Right hindlimb (tissue), 1 donor: ENCODE measurements at places on chromosomes 11 and 22.
A peak's percentile ranks its signal among the peaks of the same experiment; 100 is the strongest.

DNA sequence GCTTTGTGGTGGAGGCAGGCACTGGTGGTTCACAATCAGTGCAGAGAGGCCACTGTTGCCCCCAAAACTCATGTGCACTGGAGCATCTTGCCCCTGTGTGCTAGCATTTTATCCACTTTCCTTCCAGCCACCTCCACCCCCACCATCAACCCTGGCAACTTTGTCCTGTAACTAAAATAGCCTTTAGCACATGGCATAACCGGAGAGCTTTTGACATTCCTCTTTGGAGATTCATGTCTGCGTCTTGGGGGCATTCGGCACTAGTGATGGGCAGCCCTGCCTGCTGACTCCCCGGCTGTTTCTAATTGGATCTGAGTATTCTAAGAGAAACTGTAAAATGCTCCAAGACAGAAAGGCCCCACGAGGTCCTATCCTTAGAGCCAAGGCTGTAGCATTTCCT lies 15.8 kb downstream of the SHISA8 start:
- no peak for DNase-seq

- DNase-seq, result no peak
These were observed 731.0 kb upstream of the CNTN5 start for GRCh38 chr11:98289617-98290263.

DNA sequence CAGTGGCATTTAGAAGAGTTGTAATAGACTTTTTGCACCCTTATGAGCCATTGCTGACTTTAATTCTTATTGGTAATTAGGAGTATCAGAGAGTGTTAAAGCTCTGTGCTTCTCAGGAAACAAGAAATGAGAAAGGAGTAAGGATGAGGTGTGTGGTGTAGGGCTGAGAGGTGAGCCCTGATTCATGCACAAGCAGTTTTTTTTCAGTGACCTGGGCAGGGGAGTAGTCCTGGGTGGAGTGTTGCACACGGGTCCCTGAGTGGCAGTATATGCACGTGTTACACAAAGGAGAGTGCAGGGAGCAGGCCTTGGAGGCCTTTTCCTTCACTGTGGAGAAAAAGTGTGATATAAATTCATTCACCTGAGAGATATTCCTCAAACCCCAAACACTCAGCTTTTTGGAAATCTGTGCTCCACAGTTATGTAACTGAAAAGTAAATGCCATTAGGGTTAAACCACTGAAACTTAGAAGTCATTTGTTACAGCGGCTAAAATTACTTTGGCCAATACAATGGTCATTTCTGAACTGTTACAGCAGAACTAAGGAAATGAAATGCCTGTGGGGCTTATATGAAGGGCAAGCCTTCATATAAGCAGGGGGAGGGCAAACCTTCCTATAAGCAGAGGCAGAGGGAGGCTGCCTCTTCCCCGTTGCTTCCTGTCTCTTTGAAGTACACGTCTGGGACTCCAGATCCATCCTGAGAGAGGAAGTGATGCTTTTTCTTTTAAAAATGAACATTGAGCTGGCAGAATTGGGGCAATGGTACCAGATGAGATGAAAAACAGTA lies 62.6 kb upstream of the OLFML1 start:
- no peak for DNase-seq

DNA sequence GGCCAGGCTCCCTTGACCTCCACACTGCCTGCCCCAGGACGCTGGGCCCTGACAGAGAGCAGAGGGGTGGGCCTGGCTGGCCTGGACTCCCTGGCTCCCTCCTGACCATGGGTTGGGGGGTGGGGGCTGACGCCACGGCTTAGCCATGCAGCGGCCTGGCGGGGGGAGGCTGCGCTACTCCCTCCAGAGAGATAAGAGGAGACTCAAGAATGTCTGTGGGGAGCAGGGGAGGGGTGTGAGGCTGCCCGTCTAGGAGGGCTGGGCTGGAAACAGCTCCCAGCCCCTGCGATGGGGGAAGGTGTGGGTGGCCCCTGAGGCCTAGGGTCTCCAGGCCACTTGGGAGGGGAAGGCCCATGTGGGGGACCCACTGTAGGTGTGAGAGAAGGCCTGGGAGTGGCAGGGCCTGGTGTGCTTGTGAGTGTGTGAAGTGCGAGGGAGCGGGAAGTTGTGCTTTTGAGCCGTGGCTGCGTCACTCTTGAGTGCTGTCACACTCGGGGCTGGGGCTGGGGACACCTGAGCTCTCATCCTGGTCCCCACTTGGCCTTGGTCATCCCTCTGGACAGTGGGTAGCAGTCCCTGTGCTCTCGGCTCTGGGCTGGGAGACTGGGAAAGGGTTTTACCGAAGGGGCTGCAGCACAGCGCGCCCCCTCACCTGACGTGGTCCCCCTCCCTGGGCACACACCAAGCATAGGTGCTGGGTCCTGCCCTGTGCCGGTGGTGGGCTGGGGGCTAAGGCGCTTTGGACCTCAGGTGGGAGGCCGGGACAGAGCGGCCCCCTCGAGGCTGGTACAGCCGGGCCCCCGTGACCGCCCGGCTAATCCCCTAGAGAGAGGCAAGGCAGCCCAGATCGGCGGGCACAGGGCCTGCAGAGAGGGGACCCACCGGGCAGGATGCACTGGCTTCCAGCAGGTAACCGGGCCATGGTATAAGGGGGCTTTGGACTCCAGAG lies 2.4 kb downstream of the MYRF start:
- DNase-seq, result no peak

- DNase-seq, result no peak
These were observed 198.2 kb downstream of the TENM4 start for GRCh38 chr11:79242616-79243015.

DNA sequence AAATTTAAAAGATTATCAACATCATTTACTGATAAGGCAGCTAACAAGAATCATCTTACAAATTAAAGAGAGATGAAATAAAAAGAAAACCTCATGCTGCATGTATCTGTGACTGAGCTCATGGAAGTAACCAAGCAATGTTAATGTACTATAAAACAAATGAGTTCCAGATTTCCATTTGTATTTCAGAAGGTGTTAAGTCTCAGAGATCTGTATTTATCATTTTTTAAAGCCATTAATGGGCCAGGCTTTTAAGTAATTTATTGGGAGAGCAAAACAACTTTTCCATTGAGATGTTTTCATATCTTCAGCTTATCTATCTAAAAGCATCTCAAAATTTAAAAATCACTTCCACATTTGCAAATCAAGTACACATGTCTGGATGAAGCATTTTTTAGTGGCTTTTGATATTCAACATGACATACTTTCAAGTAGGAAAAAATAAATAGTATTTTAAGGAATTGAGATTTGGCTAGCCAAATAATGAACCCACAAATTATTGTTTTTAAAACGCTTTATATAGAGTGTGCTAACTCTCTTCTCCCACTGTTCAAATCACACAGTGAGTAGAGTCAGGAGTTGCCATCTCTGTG lies 17.9 kb upstream of the BBOX1 start:
- DNase-seq, result no peak

GRCh38 chr11:17563961-17564686 lies 17.1 kb downstream of the OTOG start:
- peak; percentile 2 for DNase-seq

DNA sequence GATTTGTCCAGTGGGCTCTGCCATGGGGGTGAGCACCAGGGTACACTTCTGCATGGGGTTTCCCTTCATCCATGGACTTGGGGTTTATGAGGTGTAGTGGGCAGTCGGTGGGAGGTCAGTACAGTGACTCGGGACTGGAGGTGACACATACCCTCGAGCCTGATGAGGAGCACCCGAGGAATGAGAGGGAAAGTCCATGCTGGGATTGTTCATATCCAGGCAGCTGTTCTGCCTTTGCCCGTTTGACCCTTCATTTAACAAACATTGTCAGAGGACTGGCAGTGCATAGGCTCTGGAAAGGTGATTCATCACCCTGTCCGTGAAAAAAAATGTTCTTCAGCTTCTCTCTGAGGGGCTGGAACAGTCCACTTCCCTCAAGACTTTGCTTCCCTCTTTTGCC lies 2.7 kb downstream of the NAV2 start:
- DNase-seq, result no peak

- no peak for DNase-seq
These were observed 32.0 kb downstream of the BCR start for GRCh38 chr22:23212061-23213021.

- no peak for DNase-seq
These were observed 13.2 kb downstream of the CARS1 start for GRCh38 chr11:3044004-3044403.

GRCh38 chr11:131288521-131289091 lies 81.8 kb upstream of the NTM start:
- no peak for DNase-seq

- no peak for DNase-seq
These were observed 5.4 kb upstream of the MTMR3 start for GRCh38 chr22:29877620-29878019.

DNA sequence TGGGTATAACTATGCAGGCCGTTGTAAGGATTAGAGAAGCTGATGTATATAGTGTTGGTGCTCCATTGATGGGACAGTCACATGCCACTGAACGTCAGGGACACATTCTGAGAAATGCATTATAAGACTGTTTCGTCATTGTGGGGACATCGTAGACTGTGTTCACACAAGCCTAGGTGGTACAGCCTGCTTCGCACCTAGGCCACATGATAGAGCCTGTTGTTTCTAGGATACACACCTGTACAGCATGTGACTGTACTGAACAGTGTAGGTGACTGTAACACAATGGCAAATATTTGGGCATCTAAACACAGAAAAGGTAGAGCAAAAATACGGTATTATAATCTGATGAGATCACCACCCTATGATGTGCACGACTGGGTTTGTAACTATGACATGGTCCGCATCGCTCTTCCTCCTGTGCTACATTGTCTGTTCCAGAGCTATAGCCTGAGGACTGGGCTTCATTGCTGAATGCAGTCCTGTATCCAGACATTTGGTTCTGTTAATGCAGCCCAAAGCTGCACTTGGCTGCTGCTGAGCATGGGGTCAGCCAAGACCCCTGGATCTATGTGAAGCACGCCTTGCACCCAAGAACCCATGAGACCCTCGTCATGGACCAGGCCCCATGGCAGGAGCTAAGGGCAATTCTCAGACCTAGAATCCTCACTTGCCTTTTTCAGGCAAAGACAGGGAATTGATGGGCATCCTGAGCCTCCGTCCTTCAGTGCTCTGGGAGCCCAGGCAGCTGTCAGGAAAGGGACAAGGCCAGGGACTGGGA lies 51.1 kb upstream of the THY1 start:
- no peak for DNase-seq

DNA sequence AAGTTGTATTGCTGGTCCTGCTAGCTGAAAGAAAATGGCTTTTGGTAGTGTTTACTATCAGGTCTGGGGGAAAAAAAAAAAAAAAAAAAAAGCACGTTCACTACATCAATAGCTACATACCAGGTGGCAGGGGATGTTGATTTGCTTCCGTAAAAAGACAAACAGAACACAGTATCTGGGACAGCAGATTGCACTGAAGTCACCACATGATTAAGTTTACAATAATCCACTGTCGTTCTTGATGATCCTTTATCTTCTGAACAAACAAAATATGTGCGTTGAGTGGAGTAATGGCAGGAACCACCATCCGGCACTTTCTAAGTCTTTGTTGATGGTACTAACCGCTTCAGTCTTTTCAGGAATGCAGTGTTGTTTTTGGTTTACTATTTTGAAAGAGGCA lies 48.7 kb downstream of the DDX6 start:
- DNase-seq, result no peak

DNA sequence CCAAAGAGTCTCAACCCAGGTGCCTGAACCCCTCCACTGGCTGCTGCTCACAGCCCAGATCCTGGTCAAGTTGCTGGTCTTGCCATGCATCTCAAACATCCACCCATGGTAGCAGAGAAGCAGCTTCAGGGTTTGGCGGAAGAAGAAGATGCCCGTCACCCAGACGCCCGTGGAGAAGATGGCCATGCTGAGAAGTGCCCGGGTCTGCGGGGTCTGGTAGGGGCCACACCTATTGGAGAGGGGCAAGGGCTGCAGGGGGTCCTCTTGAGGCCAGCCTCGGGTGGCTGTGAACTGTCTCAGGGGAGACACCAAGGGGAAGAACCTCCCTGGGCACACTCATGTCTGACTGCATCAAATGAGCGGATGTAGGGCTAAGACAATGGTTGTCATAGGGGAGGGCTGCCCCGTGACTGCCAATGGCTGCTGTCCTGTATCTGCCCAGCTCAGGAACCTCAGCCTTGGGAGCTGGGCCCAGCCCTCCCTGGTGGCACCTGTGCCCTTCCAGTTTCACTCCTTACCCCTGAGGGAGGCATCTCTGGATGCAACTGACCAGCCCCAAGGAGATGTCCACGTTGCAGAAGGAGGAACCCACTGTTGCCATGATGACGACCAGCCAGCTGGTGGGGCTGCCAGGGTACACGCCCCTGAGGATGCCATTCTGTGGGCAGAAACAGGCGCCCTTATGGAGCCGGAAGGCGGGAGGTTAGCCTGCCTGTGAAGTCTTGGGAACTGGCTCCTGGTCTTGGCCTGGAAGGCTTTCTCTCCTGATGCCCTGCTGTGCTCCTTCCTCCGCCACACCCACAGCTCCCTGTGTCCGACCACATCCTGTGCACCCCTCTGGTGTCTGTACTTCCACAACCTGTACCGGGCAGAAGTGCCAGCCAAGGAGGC lies 1.2 kb downstream of the CPT1B start:
- no peak for DNase-seq

- no peak for DNase-seq
These were observed 188.2 kb downstream of the METTL15 start for GRCh38 chr11:28296426-28296825.

DNA sequence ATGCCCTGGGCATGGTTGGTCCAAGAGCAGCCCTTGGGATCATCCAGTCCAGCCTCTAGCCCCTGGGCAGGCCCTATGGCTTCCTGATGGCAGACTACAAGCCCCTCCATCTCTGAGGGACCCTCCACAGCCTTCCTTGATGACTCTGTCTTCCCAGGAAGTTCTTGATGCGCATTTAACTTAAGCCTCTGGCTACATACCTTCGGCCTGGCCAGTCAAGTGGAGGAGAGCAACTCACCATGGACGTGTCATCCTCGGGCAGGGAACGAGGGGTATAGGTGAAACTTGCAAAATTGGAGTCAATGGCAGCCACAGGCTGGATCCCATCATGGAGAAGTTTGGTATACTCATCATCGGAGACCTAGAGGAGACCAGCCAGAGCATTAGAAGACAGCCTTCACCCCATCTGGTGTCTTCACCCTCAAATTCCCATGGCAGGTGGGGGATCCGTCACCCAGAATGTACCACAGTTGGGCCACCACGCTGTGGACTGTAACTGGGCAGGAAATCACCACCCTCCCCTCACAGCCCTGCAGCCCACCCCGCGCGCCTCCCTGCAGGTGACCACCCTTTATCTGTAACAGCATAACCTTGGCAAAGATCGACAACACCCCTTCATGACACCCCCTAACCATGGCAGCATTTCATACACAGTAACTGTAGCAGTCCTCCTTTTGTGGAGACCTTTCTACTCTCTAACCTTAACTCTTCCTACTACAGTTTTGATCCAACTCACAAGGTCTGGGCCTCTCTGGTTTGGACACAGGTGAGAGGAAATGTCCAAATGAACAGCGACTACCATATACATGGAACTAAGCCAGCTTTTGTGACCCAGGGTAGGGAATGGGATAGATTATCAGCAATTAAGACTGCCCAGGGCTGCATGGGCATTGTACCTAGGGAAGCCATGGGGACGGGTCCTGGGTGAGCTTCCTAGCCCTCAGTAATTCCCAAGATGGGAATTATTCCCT lies 91.7 kb downstream of the PDE2A start:
- DNase-seq, result peak; percentile 9
